Fibroblast of villous mesenchyme (primary cell): ENCODE measurements at places on chromosomes 12 and 14. TPM values are rescaled to one million over a fixed set of nuclear protein-coding genes. Genes with fewer than 3 reads are reported as not detected.
A peak's percentile ranks its signal among the peaks of the same experiment; 100 is the strongest.

DNA sequence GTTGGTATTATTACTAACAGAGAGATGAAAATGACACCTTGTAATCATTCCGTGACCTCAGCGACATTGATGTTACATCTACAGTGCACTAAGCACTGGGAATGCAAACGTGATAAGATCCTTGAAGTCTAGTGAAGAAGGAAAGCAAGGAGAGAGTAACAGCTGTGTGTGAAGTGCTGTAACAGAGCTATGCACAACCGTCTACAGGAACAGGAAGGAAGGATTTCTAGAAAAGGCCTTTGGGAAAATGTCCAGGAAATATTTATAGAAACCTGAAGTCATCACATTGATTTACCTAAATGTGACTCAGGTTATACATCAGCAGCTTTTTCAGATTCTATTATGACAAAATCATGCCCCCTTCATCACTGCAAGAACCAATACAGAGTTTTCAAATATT lies 304.2 kb upstream of the AMIGO2 start:
- DNase-seq = peak; percentile 43

- DNase-seq = peak; percentile 64
Observed at GRCh38 chr14:74574090-74574433, 38.0 kb downstream of the LTBP2 start.

DNA sequence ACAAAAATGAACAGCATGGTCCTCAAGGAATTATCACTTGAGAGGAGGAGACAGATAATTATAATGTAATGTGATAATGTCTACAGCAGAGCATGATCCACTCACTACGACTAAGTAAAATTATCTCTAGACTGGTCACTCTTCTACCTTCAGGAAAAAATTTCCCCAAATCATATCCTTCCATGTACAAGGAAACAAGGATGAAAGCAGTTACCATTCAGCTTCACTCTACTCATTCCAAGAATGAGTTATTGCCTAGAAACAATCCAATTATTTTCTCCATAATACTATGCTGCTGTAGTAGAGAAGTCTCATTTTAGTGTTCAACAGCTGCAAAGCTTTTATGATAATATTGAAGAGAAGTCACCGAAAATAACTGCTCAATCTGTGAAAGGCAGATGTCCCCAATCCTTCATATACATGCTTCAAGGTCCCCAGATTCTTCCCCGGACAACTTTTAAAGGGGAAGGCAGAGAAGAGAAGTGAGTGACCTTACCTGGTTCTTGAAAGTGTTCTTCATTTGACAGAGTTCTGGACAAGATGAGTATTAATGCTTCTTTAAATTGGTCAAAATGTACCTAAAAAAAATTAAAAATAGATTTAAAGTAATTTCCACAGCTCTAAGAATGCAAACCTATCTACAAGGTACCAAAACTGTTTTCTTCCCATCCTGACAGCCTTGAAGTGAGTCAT lies 24.6 kb downstream of the NIN start:
- no peak for DNase-seq

DNA sequence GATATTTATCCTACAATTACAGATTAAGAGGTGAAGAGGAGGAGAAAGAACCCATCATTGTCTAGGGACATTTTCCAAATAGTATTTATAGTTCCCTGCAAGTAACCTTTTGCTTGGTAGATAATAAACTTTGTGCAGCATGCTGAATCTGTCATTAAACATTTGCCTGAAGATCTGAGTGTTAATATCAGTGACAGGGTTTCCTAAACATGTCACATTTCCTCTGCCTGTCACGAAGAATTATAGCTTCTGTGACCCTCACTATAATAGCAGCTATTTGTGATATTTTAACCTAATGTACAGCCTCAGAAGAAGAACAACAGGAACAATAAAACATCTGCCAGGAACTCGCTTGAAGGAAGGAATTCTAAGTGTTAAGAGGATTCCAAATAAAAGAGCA lies 350.3 kb downstream of the GXYLT1 start:
- DNase-seq = no peak

DNA sequence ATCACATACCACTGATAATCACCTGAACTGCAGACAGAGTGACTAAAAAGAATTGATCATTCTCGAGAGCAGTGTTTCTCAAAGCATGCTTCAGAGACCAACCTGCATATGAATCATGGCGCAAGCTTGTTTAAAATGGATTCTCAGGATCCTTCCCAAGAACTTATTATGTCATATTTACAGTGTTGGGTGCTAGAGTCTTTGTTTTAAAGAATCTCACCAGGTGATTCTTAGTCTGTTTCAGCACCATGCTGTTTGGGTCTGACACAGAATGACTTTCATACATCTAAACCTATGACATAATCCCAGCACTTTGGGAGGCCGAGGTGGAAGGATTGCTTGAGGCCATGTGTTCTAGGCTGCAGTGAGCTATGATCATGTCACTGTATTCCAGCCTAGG lies 31.3 kb upstream of the SSPN start:
- no peak for DNase-seq

- peak; percentile 79 for DNase-seq
Observed at GRCh38 chr12:79665212-79665887, 25.4 kb downstream of the PAWR start.

CMKLR1 gene
- 1.7 and 1.9 TPM in 2 replicates for total RNA-seq

CLEC4E gene
- total RNA-seq = not detected in 2 replicates
